ENCODE measurements at places on chromosomes 2 and 18. TPM values are rescaled to one million over a fixed set of nuclear protein-coding genes. Genes with fewer than 3 reads are reported as not detected.

GRCh38 chr2:174704642-174705041 is 59.6 kb downstream of the CHRNA1 start:
- H3K4me1 ChIP-seq: no peaks in the 10 kb centered on the region
- H3K36me3 ChIP-seq: no peaks in the 10 kb centered on the region
- H3K27ac ChIP-seq: no peak overlapping the region
- no peaks in the 10 kb centered on the region for H3K27me3 ChIP-seq
- DNase-seq: no peak

GRCh38 chr2:127968610-127969339 is 59.1 kb downstream of the SAP130 start:
- H3K27me3 ChIP-seq: no peaks in the 10 kb centered on the region
- peaks cover 11% of the 10 kb centered on the region for H3K36me3 ChIP-seq
- no peak overlapping the region for H3K4me3 ChIP-seq
- H3K27ac ChIP-seq: no peak overlapping the region
- DNase-seq: no peak

DNA sequence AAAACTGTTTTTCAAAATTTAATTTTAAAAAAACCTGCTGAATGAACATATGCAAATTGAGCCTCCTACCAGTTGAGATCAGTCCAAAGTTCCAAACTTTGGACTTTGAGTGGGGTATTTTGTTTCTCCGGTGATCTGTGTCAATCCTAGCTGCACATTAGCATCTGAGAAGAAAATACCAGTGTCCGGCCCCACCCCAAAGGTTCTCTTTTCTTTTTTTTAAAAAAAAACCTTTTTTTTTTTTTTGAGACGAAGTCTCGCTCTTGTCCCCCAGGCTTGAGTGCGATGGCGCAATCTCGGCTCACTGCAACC is 91.7 kb downstream of the SEPTIN10 start:
- H3K27me3 ChIP-seq: no peaks in the 10 kb centered on the region
- H3K36me3 ChIP-seq: no peaks in the 10 kb centered on the region
- H3K27ac ChIP-seq: no peak overlapping the region

DNA sequence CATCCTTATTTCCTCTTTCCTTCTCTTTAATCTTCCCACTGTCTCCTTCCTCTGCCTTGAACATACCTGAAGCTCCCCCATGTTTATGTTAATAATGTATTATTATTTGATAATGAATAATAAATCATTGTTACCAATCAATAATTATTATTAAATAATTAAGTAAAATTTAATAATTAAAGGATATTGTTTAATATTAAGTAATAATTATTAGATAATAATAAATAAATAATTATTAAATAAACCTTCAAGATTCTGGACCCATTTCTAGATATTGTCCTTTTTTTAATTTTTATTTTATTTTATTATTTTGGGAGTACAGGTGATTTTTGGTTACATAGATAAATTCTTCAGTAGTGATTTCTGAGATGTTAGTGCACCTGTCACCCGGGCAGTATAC is 7.4 kb upstream of the EVA1A start:
- no peak overlapping the region for H3K4me3 ChIP-seq
- H3K36me3 ChIP-seq: no peaks in the 10 kb centered on the region
- H3K27me3 ChIP-seq: no peaks in the 10 kb centered on the region
- H3K4me1 ChIP-seq: no peaks in the 10 kb centered on the region
- H3K27ac ChIP-seq: no peak overlapping the region
- no peak for DNase-seq

Gene KLHL14
- not detected for total RNA-seq

- no peaks in the 10 kb centered on the region for H3K27me3 ChIP-seq
- H3K27ac ChIP-seq: no peak overlapping the region
- H3K4me1 ChIP-seq: no peaks in the 10 kb centered on the region
Measured at GRCh38 chr2:219733106-219733505, 105.7 kb downstream of the SLC4A3 start.

DNA sequence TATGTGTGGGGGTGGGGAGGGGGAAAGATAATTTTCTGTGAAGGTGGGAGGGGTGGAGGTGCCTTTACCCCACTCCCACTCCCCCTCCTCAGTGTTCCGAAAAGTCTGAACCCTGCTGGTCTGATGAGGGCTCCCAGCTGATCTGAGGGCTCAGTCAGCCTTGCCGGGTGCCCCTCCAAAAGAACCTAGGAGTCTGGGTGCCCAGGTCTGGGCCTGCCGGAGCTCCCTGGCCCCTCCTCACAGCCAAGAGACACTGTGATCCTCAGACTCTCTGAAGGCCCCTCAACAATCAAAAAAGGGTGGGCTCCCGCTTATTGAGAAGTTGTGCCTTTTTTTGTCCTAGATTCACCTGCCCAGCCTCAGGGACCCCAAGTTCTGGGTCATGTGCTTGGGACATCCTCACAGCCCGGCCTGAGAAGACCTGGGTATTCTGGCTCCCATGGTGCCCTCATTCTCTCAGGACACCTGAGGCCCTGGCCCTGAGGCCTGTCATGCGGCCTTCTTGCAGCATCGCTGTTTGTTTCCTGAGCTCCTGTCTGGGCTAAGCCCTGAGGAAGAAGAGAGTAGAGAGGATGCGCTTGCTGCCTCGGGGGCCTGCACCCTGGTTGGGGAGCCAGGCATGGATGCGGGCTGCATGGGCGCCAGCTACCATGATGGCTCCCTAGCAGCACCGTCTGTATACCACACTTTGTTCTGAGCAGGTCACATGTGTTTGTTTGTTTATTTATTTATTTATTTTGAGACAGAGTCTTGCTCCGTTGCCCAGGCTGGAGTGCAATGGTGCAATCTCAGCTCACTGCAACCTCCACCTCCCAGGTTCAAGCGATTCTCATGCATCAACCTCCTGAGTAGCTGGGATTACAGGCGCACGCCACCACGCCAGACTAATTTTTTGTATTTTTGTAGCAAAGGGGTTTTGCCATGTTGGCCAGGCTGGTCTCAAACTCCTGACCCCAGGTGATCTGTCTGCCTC is 44.0 kb downstream of the SDC1 start:
- no peaks in the 10 kb centered on the region for H3K4me1 ChIP-seq
- no peak for DNase-seq
- no peaks in the 10 kb centered on the region for H3K36me3 ChIP-seq
- H3K27me3 ChIP-seq: no peaks in the 10 kb centered on the region
- H3K4me3 ChIP-seq: no peak overlapping the region

DNA sequence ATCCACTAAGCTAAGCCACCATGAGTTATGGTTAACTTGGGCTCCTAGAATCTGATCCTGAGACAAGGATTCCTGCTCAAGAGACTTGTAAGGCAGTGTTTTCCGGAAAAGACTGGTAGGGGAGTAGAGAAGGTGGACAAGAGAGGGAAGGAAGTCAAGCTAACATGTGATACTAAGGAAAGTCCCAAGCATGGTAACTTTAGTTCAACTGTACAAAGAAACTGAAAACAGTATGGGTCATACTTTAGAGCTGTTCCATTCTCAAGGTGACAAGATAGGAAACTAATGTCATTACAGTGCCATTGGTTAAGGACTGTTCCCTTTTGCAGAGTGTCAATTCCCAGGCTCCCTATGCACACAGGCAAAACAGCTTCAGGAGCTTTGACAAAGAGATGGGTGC is 5.8 kb downstream of the MYO5B start:
- H3K4me3 ChIP-seq: no peak overlapping the region
- no peaks in the 10 kb centered on the region for H3K4me1 ChIP-seq
- peaks cover 11% of the 10 kb centered on the region for H3K27me3 ChIP-seq
- no peaks in the 10 kb centered on the region for H3K36me3 ChIP-seq
- DNase-seq: no peak

GRCh38 chr2:136117391-136117841 is 533 bp downstream of the CXCR4 start:
- peaks cover 31% of the 10 kb centered on the region for H3K36me3 ChIP-seq
- H3K27me3 ChIP-seq: no peaks in the 10 kb centered on the region
- H3K4me1 ChIP-seq: peaks cover 43% of the 10 kb centered on the region
- H3K27ac ChIP-seq: peak overlapping the region; percentile 98

DNA sequence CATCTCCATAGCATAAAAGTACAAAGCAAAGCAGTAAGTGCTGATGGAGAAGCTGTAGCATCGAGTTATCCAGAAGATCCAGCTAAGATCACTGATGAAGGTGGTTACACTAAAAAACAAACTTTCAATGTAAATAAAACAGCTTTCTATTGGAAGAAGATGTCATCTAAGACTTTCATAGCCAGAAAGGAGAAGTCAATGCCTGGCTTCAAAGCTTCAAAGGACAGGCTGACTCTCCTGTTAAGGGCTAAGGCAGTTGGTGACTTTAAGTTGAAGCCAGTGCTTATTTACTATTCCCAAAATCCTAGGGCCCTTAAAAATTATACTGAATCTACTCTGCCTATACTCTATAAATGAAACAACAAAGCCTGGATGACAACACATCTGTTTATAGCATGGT is 44.0 kb downstream of the METTL8 start:
- H3K4me3 ChIP-seq: no peak overlapping the region
- H3K4me1 ChIP-seq: no peaks in the 10 kb centered on the region
- no peaks in the 10 kb centered on the region for H3K36me3 ChIP-seq
- H3K27me3 ChIP-seq: no peaks in the 10 kb centered on the region

Gene SLC14A1
- 3.6 TPM for total RNA-seq

Gene EEF1B2
- 1,019 TPM for total RNA-seq

GRCh38 chr18:3180325-3180724 is 39.4 kb downstream of the MYOM1 start:
- no peak for DNase-seq
- no peaks in the 10 kb centered on the region for H3K36me3 ChIP-seq
- no peaks in the 10 kb centered on the region for H3K27me3 ChIP-seq

- no peaks in the 10 kb centered on the region for H3K27me3 ChIP-seq
- no peak for DNase-seq
- H3K27ac ChIP-seq: no peak overlapping the region
- peaks cover 1% of the 10 kb centered on the region for H3K4me1 ChIP-seq
- peaks cover 81% of the 10 kb centered on the region for H3K36me3 ChIP-seq
- no peak overlapping the region for H3K4me3 ChIP-seq
Measured at GRCh38 chr18:23534276-23534675, 31.0 kb downstream of the RMC1 start.

GRCh38 chr18:78072375-78072774 is 822.7 kb downstream of the GALR1 start:
- no peaks in the 10 kb centered on the region for H3K4me1 ChIP-seq
- DNase-seq: no peak
- no peak overlapping the region for H3K4me3 ChIP-seq
- H3K36me3 ChIP-seq: no peaks in the 10 kb centered on the region

DNA sequence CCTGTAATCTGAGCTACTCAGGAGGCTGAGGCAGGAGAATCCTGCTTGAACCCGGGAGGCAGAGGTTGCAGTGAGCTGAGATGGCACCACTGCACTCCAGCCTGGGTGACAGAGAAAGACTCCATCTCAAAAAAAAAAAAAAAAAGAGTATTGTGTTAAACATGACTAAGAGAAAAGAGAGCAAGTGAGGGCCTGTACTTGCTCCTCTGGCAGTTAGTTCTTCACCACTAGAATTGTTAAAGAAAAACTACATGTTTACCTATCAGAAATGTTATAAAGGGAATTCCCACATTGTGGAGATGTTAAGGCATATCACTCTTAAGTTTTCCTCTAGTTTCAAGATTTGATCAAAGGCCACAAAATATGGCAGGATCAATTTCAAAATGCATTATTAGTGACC is 75.4 kb upstream of the LRATD1 start:
- no peaks in the 10 kb centered on the region for H3K27me3 ChIP-seq
- H3K4me1 ChIP-seq: no peaks in the 10 kb centered on the region
- H3K27ac ChIP-seq: no peak overlapping the region
- no peak overlapping the region for H3K4me3 ChIP-seq
- no peak for DNase-seq
- H3K36me3 ChIP-seq: no peaks in the 10 kb centered on the region

DNA sequence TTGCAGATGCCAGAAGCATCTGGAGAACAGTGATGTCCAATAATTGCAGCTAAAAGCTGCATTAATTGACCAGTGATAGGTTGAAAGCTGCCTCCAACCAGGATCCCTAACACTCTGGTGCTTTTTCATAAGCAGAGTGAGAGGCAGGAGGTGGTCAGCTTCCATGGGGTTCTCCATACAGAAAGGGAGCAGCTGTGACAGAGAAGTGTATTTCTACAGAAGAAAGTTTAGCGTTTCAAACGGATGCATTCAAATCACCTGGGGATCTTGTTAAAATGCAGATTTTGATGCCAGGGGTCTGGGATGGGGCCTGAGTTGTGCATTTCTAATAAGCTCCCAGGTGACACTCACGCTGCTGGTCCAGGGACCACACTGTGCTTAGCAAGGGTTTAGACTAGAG is 216.5 kb upstream of the NRP2 start:
- no peaks in the 10 kb centered on the region for H3K36me3 ChIP-seq
- no peak overlapping the region for H3K4me3 ChIP-seq
- H3K27ac ChIP-seq: no peak overlapping the region
- H3K27me3 ChIP-seq: no peaks in the 10 kb centered on the region
- DNase-seq: no peak
- H3K4me1 ChIP-seq: no peaks in the 10 kb centered on the region

DNA sequence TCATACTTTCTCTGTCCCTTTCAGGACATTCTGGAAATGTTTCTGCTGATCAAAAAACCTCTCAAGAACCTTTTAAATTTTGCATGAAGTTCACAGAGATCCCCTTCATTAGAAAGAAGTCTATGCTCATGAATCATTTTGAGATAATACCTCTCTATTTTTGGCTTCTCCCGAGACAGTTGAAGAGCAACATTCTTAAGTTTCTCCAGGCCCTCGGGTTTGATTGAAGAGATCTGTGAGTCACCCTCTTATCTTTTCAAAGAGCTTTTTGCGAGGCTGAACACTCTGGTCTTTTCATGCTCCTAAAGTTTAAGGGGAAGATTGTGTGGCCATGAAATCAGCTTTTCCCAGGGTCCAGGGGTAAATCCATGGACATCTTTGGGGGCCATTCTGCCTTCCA is 354.2 kb downstream of the FBXO15 start:
- H3K27ac ChIP-seq: no peak overlapping the region
- no peaks in the 10 kb centered on the region for H3K27me3 ChIP-seq
- no peaks in the 10 kb centered on the region for H3K36me3 ChIP-seq
- DNase-seq: no peak

DNA sequence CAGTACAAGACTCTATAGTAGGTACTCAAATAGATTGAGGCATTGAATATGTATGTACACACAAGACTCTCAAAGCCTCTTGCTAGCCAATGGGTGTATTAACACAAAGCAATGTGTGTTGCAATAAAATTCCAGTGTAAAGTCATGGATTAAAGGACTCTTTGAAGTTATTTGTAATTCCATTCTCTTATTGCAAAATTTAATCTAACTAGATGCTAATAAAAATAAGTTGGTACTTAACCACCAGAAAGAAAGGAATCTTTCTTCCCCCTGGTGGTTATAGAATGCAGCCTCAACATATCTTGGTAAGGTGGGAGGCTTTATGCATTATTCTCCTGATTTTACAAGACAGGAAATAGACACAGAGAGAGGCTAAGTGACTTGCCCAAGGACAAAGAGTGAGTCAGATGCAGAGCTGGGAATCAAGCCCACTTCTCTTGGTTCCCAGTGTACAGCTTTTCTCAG is 18.0 kb downstream of the LRP1B start:
- no peaks in the 10 kb centered on the region for H3K4me1 ChIP-seq
- no peaks in the 10 kb centered on the region for H3K27me3 ChIP-seq
- H3K4me3 ChIP-seq: no peak overlapping the region
- H3K36me3 ChIP-seq: no peaks in the 10 kb centered on the region

All from CD8-positive, alpha-beta memory T cell (primary cell).